ENCODE measurements at places on chromosomes 5 and 9.
A peak's percentile ranks its signal among the peaks of the same experiment; 100 is the strongest.

DNA sequence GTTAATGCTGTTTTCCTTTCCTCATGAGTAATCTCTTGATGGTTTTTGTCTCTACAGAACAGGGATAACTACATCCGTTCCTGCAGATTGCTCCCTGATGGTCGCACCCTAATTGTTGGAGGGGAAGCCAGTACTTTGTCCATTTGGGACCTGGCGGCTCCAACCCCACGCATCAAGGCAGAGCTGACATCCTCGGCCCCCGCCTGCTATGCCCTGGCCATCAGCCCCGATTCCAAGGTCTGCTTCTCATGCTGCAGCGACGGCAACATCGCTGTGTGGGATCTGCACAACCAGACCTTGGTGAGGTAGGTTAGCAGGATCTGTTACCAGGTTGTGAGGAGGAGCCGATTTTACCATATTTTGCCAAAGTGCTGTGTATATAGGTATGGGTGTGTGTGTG is 148.2 kb downstream of the TLE4 start:
- DNase-seq: no peak

- no peak for DNase-seq
Observed at GRCh38 chr9:127457191-127457878, 6.0 kb downstream of the LRSAM1 start.

DNA sequence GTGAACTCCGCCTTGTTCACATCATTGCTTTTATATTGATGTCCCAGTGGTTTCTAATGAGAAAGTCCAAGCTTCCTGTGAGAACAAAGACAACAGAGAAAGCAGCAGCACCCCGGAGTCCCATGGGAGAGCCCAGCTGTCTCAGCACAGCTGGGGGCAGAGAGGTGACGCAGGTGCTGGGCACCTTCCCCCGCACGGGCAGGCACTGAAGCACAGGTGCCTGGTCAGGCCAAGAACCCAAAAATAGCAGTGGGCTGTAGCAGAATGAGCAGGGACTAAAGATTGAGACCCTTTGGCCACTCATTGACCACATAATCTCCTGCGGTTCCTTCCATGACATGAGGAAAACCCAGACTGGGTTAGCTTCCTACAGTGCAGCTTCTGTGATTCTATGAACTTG is 18.8 kb downstream of the SRD5A1 start:
- no peak for DNase-seq

GRCh38 chr9:114364134-114365041 is 23.4 kb downstream of the AKNA start:
- no peak for DNase-seq

- no peak for DNase-seq
Observed at GRCh38 chr9:88824711-88825110, 166.6 kb upstream of the S1PR3 start.

GRCh38 chr5:127358740-127359139 is 68.1 kb downstream of the MEGF10 start:
- DNase-seq: no peak

- DNase-seq: no peak
Observed at GRCh38 chr9:27395484-27395921, 98.6 kb upstream of the EQTN start.

- peak; percentile 29 for DNase-seq
Observed at GRCh38 chr9:87678650-87679355, 47.1 kb upstream of the CTSL start.

- no peak for DNase-seq
Observed at GRCh38 chr9:107484117-107484723, 5.3 kb downstream of the KLF4 start.

- DNase-seq: no peak
Observed at GRCh38 chr5:186091-187041, 4.9 kb upstream of the LRRC14B start.

- DNase-seq: no peak
Observed at GRCh38 chr9:114370968-114371320, 16.8 kb downstream of the AKNA start.
